ENCODE measurements at places on chromosomes 4 and X.

DNA sequence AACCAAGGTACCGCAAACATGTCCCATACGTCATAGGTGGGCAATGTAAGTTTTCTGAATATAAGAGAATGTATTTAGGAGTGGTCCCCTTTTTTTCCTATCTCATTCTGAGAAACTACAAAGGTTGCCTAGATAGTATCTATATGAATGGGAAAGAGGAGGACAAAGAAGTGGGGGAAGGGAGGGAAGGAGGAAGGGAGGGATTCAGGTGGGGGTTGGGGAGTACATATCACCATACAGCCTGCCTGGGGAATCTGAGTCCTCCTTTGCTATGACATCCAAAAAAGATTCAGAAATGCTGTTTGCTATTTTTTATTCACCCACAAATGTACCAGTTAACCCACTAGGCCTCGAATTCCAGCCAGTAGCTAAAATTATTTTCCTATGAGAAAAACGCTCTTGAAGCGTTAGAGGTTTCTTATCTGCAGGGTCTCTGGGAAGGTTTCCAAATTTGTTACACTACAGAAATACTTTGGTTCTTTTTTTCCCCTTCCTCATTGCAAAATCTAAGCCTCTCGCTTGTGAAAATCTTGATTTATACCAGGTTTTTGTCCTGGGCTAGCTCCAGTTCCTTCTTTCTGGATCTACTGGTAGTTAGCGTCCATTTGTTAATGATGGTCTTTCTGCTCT lies 212.9 kb downstream of the NSUN7 start:
- no peak for DNase-seq

DNA sequence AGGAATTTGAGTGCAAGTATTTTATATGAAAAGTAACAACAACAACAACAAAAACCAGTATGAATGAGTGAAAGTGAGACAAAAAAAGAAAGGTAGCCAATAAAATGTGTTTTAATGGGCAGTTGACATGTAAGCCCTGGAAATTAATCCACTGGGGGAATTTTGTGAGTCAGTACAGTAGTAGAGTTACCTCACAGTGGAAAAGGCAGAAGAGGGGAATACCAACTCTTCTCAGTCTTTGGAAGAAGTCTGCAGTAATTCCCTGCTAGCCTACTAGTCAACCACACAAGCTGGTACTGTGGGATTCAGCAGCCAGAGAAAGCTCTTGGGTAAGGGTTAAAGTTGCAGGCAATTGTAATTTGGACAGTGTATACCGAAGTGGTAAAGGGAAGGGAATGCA lies 76.3 kb upstream of the IL15 start:
- no peak for DNase-seq

DNA sequence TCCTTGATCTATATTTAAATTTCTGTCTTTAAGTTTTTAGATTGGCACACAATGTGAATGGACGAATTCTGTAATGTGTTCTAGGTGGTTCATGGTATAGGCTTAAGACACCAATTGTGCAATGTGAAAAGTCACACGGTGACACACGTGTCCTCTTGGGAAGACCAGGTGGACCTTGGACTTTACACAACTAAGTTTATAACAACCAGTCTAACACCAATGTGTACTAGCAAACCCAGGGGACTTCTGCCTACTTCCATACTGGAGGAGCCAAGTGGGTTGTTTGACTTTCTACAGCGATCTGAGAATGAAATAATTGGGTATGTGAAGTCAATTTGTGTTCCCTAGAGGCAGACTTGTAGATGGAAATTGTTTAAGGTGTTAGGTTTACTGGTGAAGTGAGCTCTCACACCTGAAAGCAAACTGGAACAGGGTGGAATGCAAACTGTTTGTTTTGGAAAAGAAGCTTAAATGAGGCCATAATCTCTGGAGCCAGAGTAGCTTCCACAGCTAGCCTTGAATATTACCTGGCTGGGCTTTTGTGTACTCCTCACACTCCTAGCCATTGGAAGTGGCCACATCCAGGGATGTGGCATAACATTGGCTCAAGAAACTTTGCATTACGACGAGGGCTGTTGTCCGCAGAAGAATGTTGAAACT lies 45.9 kb upstream of the WDR1 start:
- DNase-seq: no peak

GRCh38 chr4:5204781-5205180 lies 153.5 kb downstream of the STK32B start:
- DNase-seq: no peak

- no peak for DNase-seq
These were observed 1.5 kb downstream of the PITX2 start for GRCh38 chr4:110621328-110621812.

DNA sequence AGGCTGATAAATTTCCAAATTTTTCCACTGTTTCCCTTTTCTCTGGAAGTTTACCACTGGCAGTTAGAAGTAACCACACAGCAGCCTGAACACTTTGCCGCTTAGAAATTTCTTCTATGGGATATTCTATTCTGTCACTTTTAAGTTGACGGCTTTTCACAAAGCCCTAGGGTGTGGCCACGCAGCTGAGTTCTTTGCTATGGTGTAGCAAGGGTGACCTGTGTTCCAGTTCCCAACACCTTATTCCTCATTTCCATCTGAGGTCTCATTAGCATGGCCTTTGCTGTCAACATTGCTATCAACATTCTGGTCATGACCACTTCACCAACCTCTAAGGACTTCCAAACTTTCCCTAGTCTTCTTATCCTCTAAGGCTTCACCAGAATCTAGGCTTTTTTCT lies 45.4 kb upstream of the NFKB1 start:
- no peak for DNase-seq

- no peak for DNase-seq
These were observed 6.9 kb downstream of the GAGE10 start for GRCh38 chrX:49310371-49310770.

- no peak for DNase-seq
These were observed 566 bp downstream of the LARP7 start for GRCh38 chr4:112637552-112637866.

DNA sequence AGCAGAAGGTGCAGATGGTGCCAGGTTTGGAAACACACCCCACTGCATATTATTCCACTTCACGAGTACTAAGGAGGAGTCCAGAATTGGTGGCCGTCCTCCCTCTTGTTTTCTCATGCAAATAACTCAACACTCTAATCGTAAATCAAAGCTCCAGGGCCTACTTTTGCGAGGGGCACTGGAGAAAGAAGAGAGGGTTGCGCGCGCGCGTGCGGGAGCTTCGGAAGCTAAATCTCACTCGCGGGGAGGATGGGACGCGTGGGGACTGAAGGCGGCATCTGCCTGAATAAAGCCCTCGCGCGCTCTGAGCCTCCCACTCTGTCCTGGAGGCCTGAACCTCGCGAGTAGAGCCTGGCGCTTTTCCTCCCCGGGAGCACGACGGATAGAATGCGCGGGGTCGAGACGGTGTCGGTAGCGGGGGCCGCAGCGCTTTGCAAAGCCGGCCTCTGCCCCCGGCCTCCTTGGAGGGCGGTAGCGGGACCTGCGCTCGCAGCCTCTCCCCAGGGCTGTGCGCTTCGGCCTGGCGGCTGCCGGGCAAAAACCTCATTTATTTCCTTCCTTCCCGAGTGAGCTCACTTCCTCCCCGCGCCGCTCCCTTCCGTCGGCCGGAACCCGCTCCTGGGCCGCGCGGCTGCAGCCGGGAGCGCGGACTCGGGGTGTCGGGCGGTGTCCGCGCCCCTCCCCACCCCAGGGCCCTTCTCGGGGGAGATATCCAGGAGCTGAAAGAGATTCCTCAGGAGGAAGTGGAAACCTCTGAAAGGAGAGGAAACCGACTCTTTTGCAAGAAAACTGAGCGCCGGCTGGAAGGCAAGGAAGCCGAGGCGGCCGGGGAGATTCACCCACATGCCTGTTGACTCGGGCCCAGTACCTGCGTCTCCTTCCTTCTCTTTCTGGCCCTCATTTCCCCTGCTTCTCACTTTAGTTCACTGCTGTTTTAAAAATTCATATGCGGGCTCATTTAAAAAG lies 20.7 kb downstream of the HAND2 start:
- DNase-seq: no peak

GRCh38 chr4:27861381-27861787 lies 1000.7 kb downstream of the STIM2 start:
- DNase-seq: no peak

- DNase-seq: no peak
These were observed 5.5 kb upstream of the OPRPN start for GRCh38 chr4:70392057-70392776.

- no peak for DNase-seq
These were observed 81.3 kb downstream of the PPP1R2C start for GRCh38 chrX:42696536-42697124.

DNA sequence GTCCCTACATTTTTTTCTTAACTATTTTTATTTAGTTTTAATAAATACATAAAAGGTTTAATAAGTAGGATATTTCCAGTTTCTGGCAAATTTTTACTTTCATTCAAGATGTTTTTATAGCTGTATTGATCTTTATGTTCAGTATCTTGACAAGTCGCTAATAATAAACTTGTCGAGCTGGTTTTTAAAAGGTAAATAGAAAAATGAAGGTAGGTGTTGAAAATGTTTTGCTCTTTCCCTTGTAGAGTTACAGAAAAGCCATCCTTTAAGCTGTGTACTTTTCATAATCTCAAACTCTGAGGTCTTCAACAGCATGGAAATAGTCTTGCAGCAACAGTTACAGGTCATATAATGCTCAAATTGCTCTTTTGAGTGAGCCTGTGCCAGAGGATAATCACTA lies 52.6 kb downstream of the RS1 start:
- DNase-seq: no peak

DNA sequence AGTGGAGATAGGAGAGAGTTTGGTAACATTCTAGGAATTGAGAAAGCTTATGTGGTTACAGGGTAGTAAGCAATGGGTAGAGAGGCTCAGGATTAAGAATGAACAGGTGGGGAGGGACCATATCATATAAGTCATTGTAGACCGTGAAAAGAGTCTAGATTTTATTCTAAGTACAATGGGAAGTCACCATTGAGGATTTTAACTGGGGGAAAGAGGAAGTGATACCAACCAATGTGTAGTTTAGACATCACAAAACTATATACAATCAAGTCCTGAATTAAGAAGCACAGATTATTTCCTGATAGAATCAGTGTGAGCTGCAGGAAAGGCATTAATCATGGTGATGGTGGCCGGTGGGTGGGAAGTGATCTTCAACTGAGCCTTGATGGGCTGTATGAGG lies 178.3 kb upstream of the ZIC3 start:
- no peak for DNase-seq

- DNase-seq: peak; percentile 64
These were observed 81.9 kb upstream of the QRFPR start for GRCh38 chr4:121462660-121463261.

DNA sequence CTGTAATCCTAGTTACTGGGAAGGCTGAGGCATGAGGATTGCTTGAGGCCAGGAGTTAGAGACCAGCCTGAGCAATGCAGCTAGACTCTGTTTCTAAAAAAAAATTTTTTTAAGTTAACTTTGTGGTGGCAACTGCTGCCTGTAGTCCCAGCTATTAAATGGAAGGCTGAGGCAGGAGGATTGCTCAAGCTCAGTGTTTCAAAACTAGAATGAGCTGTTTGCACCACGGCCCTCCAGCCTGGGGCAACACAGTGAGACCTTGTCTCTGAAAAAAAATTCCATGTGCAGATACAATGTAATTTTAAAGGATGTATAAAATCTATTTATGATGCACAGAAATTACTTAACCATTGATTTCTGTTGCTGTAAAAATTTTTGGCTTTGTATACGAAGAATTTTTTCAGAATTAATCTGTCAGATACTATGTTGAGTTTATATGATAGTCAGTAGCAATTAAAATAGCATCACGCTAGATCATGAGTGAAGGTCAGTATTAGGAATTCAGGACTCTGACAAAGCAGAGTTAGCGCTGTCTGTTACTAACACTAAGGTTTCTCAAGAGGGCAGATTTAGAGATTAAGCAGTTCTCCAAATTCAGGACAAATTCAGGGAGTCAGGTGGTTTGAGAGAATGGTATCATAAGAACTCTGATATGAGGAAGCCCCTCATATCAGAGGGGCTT lies 8.3 kb upstream of the AGA start:
- DNase-seq: no peak

DNA sequence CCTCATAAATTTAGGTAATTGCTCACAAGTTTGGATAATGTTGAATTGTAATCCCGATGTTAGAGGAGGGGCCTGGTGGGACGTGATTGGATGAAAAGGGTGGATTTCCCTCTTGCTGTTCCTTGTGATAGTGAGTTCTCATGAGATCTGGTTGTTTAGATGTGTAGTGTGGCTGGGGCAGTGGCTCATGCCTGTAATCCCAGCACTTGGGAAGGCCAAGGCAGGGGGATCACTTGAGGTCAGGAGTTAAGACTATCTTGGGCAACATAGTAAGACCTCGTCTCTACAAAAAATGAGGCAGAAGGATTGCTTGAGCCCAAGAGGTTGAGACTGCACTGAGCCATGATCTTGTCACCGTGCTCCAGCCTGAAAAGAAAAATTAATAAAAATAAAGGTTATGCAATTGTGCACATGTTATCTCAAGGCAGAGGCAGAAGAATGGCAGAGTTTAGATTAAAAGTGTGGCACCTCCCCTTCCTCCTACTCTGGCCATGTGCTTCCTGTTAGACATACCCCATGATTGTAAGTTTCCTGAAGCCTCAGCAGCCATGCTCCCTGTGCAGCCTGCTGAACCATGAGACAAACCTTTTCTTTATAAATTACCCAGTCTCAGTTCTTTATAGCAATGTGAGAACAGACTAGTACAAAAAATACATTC lies 36.5 kb downstream of the ERVMER34-1 start:
- DNase-seq: peak; percentile 42

DNA sequence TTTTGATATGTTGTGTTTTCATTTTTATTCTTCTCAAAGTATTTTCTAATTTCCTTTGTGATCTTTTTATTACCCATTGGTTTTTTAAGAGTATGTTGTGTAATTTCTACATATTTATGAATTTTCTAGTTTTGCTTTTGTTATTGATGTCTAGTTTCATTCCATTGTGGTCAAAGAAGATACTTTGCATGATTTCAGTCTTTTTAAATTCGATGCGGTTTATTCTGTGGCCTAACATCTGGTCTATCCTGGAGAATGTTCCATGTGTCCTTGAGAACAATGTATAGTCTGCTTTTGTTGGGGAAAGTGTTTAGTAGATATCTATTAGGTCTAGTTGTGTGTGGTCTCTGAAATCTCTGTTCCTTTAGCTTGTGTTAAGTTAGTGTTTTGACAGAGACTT lies 46.2 kb downstream of the PPEF1 start:
- no peak for DNase-seq

- DNase-seq: no peak
These were observed 4.9 kb upstream of the ZNF630 start for GRCh38 chrX:48076343-48076742.

DNA sequence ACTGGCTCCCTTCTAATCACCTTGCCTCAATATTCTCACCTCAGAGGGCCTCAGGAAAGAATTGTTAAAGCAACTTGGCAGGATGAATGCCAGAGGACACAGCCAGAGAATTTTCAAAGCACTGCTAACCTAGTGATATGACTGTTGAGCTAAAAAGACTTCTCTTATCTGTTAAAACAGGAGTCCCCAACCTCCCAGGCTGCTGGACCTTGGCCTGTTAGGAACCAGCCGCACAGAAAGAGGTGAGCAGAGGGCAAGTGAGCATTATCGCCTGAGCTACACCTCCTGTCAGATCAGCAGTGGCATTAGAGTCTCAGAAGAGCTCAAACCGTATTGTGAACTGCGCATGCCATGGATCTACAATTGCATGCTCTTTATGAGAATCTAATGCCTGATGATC lies 1.7 kb upstream of the KCNE5 start:
- no peak for DNase-seq

Measured in activated CD8-positive, alpha-beta T cell treated with anti-CD3 and anti-CD28 coated beads for 36 hours (primary cell).